ENCODE measurements at places on chromosomes 7 and 10.

DNA sequence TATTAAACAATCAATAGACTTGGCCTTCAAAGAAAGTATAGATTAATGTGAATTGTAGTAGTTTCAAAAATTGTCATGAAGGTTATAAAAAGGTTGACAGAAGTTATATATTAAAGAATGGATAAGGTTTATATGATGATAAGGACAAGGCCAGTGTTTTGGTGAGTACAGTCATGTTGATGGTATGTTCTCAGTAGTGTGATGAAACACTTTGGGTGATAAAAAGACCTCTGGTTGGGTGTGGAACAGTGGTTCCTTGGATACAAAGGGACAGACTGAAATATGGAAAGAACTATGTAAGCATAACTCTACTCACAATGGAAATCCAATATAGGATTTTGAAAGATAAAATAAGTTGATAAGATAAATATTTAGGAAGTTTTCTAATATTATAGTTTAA, 866.3 kb downstream of the ANKRD7 start:
- DNase-seq = no peak

DNA sequence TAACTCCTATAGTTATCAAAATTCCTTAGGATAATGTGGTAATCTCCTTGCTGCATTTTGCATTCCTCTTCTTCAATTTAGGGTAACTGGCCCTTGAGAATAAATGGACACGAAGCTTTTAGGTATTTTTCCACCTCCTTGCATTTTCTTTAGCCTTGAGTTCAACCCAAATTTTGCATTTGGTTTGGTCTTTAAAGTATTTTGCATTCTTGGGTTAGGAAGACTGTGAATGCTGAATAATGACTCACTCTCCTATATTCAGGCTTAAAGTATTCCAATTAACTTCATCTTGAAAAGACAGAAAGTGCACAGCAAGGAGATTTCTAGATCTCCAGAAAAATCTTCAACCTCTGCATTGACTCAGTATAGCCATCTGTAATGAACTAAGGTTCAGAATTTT, 47.3 kb downstream of the TFPI2 start:
- DNase-seq = no peak

GRCh38 chr7:83684928-83685327, 36.0 kb upstream of the SEMA3E start:
- no peak for DNase-seq

GRCh38 chr10:106508950-106509349, 655.6 kb downstream of the SORCS1 start:
- DNase-seq = no peak

GRCh38 chr7:106064771-106065574, 47.1 kb downstream of the SYPL1 start:
- no peak for DNase-seq

GRCh38 chr10:90579602-90580242, 278.1 kb downstream of the HTR7 start:
- no peak for DNase-seq

DNA sequence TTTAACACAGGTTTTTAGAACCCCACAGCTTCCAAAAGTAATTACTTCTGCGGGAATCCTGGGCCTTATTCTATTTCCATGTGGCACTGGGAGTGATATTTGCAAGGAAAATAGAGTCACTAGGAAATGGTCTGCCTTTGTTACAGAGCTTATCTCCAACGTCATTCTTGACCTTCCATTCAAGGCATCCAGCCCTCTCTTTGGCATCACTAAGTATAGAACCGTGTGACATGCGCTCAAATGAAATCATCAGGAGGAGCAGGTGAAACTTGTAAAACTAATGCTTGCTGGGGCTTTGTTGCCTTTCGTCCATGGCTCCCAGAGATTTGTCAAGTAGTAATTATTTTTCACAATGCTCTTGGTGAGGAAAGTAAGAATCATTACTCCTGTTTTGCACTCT, 73.4 kb downstream of the PAPSS2 start:
- DNase-seq = no peak

- DNase-seq = no peak
Observed at GRCh38 chr10:91541481-91541880, 91.4 kb downstream of the PPP1R3C start.

- DNase-seq = no peak
Observed at GRCh38 chr10:72612203-72612826, 13.6 kb downstream of the MICU1 start.

- no peak for DNase-seq
Observed at GRCh38 chr10:105925045-105925785, 1239.3 kb downstream of the SORCS1 start.

- DNase-seq = no peak
Observed at GRCh38 chr7:120444650-120445049, 171.7 kb downstream of the KCND2 start.

GRCh38 chr10:123200531-123200930, 46.3 kb downstream of the BUB3 start:
- no peak for DNase-seq

DNA sequence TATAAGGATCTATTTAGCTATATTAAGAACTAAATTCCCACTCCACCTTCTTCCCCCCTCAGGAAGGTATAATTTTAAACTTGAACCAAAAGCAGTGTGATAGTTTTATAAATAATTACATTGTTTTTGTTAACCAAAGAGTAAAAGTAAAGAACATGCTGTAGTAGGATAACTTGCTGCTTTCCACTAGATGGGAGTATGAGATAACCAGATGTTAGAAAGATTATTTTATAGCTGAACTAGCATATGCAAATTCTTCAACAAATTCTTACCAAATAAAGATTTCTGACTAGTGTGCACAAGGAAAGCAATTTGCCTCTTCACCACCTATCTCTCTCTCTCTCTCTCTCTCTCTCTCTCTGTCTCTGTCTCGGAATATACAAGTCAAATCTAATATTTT, 31.8 kb downstream of the TES start:
- no peak for DNase-seq

DNA sequence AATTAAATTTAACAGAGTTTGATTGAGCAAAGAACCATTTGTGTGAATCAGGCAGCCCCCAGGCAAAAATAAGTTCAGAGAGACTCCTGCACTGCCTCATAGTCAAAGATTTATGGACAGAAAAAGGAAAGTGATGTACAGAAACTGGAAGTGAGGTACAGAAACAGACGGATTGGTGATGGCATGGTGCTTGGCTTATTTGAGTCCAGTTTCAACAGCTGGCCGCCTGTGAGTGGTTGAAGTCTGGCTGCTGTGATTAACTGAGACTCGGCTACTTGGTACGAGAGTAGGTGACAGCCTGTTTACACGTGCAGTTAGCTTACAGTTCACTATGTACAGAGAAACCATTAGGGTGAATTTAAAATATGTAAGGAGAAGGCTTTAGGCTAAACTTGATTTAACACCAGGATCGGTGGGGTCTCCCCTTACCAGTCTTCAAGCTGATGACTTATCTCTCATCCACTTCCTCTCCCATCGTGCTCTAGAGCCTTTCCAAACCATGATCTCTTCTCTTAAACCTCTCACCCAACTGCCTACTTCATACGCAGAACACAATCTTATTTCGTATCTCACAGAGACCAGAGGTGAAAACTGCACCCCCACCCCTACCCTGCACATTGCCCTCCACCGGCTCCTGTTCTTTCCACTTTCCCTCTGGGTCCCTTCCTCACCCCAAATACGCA, 5.0 kb upstream of the MSMB start:
- no peak for DNase-seq

DNA sequence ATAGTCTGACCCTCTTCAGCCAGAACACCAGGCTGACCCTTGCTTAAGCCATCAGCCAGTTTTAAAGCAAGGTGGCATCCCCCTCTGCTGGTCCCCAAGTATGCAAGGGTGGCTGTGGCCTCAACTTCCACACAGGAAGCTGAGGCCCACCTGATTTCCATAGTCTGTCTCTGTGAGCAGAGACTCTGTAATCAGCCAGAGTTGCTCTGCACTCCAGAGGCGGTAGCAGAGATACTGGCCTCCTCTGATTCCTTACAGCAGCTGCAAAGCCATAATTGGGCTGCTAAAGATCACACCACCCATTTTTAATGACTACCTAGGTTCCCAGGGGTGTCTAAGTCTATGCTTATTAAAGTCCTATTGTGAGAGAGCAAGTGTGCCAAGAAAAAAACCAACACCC, 1.8 kb downstream of the PDAP1 start:
- no peak for DNase-seq

DNA sequence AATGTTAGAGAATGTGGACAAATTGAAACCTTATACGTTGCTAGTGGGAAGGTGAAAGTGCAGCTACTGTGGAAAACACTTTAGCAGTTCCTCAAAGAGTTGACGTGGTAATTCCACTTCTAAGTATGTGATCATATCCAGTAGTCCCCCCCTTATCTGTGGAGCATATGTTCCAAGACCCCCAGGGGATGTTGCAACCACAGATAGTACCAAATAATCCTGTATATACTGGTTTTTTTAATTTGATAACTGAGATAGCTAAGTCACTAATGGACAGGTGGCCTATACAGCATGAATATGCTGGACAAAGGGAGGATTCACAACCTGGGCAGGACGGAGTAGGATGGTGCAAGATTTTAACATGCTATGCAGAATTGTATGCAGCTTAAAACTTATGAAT, 36.8 kb downstream of the PCGF5 start:
- DNase-seq = no peak

DNA sequence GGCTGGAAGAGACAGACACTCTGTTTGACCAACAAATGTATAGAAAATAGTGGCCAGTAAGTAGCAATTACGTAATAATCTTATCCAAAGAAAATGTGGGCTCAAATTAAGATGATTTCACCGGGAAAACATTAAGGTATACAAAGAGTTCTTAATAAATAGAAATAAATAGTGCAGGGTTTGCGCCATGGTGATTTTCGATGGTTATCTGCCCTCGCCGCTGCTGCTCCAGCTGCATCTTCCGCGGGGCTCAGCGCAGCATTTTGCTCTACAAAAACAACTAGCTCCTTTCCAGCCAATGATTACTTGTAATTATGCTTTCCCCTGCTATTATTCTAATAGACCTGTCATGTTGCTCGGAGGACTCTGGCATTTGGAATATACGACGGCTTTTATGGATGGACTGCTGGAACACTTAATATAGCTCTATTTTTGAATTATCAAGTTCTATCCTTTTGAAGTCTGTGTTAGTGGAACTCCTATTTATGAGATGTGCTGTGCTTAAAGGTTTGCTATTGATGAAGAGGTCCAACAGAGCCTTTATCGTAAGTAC, 103.8 kb downstream of the BUB3 start:
- DNase-seq = no peak

- DNase-seq = no peak
Observed at GRCh38 chr10:61643316-61643751, 19.4 kb upstream of the CABCOCO1 start.

DNA sequence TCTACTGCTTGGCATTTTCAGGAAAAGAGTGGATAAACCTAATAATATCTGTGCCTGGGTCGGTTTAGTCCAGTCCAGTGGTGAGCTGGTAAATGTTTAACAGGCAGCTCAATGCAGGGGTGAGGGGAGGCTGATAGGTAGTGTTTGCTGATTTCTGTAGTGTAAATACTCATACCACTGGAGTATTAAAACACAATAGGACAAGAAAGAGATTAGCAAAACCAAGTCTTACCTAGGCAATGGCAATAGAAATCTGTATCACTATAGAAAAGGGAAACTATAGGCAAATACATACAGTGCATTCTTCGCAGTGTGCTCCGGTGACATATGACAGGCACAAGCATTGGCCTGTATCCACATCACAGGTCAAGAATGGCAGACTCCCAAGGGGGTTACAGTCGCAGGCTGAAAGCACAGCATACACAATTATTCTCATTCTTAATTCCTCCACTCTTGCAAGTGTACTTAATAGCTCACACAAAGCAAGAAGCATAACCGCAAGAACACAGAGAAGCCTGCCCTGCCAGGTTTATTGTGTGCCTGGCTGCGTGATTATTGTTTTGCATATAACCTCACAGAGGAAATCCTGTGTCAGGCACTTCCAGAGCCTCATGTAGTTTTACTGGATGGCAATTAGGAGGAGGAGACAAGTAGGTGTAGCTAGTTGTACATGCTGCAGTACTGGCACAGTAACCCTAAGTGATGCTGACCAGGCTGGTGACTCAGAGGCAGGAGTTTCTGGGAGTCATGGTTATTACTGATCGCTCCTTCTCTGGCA, 35.0 kb downstream of the LAMB4 start:
- DNase-seq = no peak

DNA sequence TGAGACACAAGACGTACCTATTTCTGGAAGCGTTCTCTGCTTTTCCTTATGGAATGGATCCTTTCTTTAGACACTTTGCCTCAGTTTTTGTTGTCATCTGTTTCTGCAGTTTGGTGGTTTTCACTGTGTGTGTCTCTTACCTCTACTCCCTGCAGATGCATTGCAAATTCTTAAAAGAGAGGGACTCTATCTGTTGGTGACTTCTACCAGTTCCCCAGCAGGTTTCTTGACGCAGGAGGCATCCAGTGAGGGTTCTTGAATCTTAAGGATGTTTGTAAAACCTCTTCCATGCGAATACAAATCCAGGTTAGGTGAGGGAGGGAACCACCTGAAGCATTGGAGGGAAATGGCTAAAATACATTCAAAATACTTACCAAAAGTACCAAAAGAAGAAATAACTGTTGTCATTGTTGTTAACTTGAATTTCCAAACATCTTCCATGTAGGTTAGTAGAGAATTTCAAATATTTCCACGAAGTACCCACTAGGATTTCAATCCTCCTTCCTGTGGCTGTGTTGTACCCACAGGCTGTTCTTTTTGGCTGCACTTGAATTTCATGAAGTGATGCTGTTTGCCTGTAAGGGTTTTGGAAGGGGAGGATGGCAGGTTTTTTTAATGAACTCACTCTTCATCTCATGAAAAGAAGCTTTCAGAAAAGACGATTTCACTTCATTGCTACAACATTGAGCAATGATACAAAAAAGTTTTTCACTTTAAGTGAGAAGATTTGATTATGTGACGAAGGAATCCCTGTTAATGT, 32.2 kb downstream of the PLXDC2 start:
- DNase-seq = no peak

GRCh38 chr10:86944031-86944419, 13.4 kb downstream of the MMRN2 start:
- no peak for DNase-seq

GRCh38 chr10:24223341-24223740, 14.4 kb downstream of the KIAA1217 start:
- DNase-seq = no peak

DNA sequence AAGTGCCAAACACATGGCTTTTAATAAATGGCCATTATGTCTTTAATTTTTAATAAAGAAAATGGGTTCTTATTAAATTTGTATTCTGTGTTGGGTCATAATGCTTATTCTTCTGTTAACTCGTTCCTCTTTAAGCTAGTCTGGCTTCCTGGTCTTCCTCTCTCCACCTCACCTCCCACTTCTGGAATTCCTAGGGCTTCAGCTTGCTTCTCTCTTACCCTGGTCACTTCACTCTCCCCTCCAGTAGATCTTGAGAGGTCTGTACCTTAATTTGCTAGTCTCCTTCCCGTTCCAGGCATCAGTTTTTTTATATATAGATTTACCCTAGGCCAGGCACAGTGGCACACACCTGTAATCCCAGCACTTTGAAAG, 111.2 kb downstream of the RALA start:
- no peak for DNase-seq

DNA sequence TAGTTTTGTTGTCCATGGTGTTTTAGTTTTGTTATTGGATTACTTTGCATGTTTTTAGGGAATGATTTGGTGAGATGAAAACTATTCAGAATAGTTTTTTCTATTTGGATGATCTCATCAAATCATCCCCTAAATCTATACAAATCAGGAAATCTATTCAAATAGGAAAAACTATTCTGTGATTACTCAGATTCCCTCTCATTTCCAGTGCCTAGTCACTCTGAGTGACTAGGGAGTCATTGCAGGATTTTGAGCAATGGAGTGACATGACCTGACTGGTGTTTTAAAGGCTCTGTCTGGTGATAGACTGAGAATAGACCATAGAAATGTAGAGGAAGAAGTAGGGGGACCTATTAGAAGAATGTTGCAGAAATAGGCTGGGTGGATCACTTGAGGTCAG, 72.4 kb downstream of the TPST1 start:
- DNase-seq = no peak

Measured in activated CD8-positive, alpha-beta memory T cell treated with anti-CD3 and anti-CD28 coated beads, Interleukin-2, amount 50 U/mL, for 4 hours (primary cell).